Stimulated activated CD4-positive, alpha-beta T cell treated with anti-CD3 and anti-CD28 coated beads, Interleukin-1b, Interleukin-23, amount 100 ng/mL, for 1 hour (primary cell): ENCODE measurements at places on chromosomes 4 and X.

DNA sequence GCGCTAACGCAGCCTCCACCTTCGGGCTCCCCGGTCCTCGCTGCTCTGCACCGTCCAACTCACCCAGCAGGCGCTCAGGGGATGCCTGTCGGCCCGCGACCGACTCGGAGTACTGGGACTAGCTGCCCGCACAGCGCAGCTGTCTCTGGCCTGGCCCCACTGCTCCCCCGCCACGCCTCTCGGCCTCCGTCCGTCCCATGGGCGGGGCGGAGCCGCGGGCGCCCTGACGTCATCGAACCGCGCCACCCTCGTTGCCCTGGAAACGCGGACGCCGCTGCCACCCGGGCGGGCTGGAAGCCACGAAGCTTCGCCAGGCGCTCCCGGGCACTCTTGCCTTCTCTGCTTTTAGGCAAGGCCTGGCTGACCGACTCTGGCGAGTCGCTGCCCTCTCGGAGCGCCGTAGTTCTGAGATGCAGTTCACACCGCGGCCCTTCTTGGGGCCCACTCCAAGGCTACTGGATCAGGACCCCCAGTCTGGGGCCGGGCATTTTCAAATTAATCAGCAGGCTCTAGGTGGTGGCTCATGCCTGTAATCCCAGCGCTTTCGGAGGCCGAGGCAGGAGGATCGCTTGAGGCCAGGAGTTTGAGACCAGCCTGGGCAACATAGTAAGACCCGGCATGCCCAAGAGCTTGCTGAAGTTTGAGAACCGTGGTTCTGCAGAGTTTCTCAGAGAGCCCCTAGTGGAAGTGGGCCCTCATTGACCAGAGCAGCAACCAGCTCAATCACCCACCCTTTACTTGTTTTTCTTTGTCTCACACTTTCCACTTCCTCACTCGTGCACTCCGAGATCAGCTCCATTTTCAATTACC, 12.0 kb downstream of the ACOX3 start:
- peak; percentile 80 for DNase-seq

DNA sequence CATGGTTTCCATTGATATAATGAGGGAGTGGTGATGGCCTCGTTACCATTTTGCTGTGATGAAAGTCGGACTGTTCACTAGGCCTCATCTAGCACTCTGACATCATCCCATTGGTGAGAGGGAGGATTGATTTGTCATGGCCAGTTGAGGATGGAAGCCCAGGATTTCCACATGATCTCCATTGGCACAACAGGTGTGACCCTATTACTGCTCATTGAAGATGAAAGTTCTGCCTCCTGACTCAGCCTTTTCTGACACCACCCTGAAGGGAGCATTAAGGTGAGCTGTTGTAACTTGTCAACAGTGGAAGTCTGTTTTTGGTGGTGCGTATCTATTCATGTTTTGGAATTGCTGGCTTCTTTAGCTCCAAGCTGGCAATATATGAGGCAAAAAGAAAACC, 144.2 kb downstream of the PABPC4L start:
- no peak for DNase-seq

GRCh38 chr4:10003666-10004065, 17.6 kb downstream of the SLC2A9 start:
- no peak for DNase-seq

GRCh38 chrX:134251241-134251640, 14.3 kb downstream of the CCDC160 start:
- DNase-seq, result no peak

DNA sequence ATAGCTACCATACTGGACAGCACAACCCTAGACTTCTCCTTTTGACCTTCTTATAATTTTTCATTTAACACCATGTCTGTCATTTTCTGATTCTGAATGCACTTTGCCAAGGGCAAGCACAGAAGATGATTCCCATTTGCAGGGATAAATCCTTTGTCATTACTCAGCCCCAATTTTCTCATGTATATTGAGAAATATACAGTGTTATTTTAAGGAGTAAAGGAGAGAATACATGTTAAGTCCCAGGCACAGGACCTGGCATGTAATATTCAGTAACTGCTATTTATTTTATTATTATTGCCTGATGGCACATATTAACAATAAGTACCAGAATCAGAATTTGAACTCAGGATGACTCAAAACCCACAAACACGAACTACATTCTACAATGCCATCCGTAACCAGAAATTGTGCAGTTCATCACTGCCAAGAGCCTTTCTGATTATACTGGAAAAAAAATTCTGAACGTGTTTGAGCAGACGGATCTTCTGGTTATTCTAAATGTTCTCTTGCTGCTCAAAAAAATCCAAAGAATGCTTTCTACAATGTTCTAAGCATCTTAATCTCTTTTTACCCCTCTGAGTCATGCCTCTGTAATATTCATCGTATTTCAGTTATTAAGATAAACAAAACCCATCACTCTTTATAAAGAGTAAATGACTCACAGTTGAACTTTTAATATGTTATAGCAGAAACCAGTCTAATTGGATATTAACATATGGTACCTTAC, 170.0 kb downstream of the MID1 start:
- DNase-seq, result no peak

DNA sequence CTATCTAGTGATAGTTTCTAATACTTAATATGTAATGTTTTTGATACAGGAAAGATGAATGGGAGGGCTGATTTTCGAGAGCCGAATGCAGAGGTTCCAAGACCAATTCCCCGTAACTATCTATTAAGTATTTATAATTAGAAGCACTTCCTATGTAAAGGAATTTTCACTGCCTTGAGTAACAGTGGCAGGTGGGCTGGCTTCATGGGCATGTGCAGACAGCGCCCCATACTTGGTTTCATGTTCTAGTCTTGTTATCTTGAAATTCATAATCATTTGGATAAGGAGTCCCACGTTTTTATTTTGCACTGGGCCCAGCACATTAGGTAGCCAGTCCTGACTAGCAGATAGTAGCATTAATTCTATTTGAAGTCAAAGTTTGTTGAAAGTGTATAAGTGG, 1.7 kb downstream of the OCIAD1 start:
- no peak for DNase-seq
